ENCODE measurements at places on chromosomes 12 and 14.

DNA sequence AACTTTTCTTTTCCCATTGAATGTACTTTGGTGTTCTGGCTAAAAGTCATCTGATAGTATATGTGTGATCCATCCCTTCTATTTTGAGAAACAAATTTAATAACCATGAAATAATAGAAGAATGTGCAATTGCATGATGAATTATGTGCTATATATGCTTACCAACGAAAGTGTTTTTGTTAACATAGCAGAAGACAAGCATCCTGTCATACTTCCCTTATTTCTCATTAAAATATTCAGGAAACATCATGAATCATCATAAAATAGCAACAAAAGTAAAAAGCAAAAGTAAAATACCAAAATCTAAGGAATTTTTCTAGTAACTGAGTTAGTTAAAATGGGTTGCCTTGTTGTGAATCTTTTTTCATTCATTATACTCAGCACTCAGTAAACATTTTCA is 409.0 kb upstream of the PDE3A start:
- no peak for DNase-seq

DNA sequence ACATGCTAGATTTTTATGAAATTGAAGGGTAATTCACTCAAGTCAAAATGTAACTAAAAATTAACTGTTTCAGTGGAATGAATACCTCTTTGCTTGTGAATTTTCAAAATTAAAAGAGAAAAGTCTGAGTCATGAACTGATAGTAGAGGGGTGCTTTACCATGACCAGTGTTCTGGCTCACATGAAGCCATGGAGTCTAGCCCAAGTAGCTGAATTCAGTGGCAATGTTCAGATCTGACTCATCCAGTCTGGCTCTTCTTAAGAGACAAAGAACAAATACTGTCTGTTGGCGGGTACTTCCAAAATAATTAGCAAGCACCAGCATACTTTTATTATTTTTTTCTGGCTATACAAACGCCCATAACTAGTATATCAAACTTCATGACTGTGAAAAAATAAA is 366.3 kb upstream of the GARIN6 start:
- no peak for DNase-seq

DNA sequence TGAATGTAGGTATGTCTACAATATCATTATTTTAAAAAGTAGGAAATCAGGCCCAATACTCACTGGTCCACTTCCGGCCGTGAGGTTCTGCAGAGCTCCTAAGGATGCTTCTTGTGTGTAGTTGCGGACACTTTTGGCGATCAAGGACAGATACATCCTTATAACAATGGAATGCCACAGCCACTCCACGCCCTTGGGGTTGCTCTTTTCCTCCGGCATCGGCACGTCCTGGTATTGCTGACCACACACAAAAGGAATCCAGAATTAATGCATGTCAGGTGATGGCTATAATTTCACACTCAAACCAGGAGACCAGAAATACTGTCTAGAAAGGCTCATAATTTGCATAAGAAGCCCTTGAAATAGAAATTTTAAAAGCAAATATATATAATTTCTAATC is 65.6 kb upstream of the YARS2 start:
- DNase-seq = no peak

DNA sequence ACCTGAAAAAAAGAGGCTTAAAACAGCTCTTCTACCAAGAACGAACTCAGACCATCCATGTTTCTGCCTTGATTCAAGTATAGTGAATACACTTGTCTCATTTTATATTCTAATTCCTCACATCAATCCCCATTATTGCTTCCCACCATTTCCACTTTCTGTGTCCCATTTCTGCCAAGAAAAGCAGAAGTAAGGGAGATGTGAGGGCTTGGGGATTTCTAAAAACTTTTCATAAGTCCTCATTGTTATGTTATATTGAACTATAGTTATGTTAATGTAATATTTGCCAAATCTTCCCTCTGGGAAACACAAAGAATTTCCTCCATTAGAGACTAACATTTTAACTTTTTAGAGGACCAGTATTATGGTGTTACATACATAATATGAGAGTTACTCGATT is 48.2 kb upstream of the PSMA6 start:
- no peak for DNase-seq

DNA sequence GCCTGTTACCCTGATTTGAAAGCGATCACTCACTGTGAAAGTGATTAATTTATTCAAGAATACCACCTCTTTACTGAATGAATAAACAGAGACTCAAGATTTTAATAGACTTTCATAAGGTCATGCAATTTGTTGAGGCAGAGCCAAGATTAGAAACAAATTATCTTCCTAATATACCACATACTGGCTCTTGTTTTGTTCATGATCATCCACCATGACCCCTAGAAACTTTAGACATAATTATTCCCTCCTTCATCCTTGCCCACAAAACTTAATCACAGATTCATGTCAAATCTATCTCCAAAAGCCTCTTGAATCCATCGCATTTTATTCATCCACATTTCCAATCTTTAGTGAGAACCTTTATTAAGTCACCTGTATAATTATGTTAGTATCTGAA is 152.3 kb downstream of the ATXN7L3B start:
- no peak for DNase-seq

- no peak for DNase-seq
These were observed 71.2 kb downstream of the LGMN start for GRCh38 chr14:92677087-92677668.

- no peak for DNase-seq
These were observed 767.9 kb downstream of the TMEM121 start for GRCh38 chr14:106294324-106294723.

All from stimulated activated CD4-positive, alpha-beta T cell treated with anti-CD3 and anti-CD28 coated beads, Interleukin-1b, Interleukin-23, amount 100 ng/mL, for 1 hour (primary cell).